Stimulated activated naive CD4-positive, alpha-beta T cell (primary cell): ENCODE measurements at places on chromosomes 2 and 18.

DNA sequence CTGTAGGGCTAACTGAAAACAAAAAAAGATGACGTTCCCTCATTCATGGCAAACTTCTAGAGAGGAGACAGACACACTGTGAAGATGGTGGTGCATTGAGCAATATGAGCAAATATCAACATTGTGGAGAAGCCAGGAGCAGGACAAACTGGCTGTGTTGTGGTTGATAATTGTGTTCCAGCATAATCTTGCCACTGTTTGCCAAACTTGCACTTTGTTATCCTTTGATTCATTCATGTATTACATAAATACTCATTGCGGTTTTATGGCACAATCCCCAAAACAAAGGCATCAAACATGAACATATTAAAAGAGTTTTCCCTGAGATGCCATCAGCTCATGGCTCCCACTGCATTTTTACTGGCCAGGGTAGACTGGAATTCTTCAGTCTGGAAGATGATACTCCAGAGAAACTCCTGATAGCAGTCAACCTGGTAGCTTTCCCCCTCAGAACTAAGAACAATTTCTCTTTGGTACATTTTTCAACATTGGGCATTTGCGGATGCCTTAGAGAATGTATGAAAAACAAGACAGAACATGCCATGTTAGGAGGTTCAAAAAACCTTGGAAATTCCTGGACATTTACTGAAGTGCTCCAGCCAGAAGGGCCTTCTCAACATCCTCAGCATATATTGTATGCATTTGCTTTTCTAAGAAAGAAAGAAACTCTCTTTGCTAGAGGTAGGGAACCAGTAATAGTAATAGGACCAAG, 487.4 kb upstream of the CELF4 start:
- no peak for DNase-seq

GRCh38 chr18:10410472-10411308, 43.7 kb upstream of the APCDD1 start:
- no peak for DNase-seq

GRCh38 chr2:26850505-26850904, 2.6 kb downstream of the DPYSL5 start:
- no peak for DNase-seq

- no peak for DNase-seq
These were observed 55.7 kb downstream of the RTTN start for GRCh38 chr18:70149616-70150301.

GRCh38 chr18:73684647-73685046, 463.0 kb downstream of the FBXO15 start:
- DNase-seq: no peak

DNA sequence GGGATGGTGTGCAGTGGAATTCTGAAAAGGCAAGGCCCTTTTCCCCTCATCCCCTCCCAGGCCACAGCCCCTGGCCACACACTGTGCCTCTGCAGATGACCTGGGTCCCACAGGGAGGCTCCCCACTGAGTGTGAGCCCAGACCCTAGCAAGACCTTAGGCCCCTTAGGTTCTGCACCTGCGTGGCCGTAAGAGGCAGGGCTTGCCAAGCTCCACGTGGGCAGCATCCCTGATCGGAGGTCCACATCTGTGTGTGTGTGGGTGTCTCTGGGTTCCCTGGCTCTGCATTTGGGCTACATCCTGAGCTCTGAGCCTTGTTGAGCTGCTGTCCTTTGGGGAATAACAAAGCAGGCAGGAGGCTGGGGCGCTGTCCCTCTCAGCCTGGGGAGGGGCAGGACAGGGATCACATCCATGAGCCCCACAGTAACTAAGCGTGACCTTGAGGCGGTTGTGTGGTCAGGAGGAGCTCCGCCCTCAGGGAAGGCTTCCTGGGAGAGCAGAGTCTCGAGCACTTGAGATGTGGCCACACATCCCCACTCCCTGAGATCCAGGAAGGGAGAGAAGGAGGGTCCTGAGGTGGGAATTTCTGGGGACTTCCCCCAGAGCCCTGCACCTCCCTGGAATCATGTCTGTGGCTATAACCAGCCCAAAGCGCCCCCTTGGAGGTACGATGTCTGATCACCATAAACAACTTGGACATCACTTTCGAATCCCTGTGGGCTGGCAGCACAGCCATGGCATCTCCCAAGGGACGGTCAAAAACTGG, 84.8 kb downstream of the STPG4 start:
- no peak for DNase-seq

GRCh38 chr2:144012304-144012703, 507.6 kb downstream of the ZEB2 start:
- no peak for DNase-seq

DNA sequence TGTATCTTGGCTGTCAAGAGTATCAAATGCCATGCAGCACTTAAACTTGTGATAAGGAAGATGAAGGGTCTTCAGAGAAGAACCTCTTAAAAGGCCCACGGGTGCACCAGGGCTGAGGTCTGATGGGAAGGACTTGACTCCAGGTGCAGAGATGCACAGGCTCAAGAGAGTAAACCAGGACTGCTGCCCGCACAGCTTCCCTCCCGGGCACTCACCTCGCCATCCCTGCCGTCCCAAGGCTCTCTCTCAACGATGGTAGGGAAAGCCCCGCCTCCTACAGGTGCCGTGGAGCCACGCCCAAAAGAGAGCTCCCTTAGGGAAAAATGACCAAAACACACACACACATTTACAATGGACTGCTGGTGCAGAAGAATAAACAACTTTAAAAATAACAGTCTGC, 27.9 kb downstream of the PDIA6 start:
- DNase-seq: no peak

- no peak for DNase-seq
These were observed 100.1 kb upstream of the KLF7 start for GRCh38 chr2:207265869-207266268.

GRCh38 chr2:111116843-111117597, 3.7 kb upstream of the BCL2L11 start:
- peak; percentile 25 for DNase-seq

DNA sequence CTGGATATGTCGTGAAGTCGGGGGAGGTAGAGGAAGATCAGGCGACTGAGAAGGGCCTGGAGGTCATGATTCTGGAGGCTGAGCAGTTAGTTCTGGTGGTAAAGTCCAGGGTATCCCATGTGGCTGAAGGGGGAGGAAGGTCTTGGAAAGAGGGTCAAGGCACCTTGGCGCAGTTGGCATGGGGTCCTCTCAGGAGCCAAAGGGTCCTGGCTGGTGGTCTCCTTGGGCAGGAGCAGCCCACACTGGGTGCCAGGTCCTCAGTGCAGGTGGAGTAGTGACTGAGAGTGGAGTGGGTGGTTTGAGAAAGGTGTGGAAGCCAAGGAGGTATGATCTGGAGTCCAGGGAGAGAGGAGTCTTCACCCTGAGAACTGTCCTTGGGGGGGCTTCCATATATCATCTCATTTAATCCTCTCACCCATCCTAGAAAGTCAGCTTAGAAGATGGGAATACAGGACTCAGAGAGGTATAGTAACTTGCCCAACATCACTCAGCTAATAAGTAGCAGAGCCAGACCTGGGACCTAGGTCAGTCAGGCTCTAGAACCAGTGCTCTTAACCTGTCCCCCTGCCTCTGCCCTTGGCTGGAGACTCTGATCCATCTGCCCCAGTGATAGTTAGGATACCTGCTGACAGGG, 24.5 kb downstream of the FBXO41 start:
- DNase-seq: no peak

DNA sequence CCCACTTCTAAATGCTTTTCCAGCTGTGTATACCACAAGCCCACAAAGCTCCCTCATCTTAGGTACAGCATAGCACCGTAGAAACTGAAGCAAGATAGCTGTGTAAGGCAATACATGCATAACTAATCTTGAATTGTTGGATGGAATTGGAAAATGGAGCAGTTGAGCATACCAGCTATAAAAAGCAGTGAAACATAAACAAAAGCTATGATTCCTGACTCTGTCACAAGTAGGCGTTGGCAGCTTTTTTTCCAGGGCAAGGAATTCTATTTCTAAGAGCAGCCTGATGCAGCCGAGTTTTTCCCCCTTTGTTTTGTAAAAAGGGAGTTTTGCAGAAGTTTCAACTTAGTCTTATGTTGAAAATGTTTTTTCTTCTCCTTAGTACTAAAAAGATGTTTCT, 32.4 kb downstream of the MOGAT1 start:
- no peak for DNase-seq

DNA sequence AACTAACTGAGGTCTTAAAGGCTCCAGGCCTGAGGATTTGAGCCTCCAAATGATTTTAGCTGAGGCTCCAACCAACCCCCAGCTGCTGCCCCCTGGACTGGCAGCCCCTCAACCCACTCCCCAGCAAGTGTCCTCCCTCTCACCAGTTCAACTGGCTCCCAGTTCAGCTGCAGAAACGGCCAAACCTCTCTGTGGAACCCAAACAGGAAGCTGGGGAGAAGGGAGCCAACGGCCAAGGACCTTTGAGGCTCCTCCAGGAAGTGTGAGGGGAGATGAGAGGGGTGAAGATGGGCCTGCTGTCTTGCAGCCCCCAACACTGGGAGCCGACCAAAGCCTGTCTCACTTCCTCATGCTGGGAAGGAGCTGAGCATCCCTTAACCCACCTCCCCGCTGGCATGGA, 24.9 kb downstream of the ZFP36L2 start:
- no peak for DNase-seq

- DNase-seq: no peak
These were observed 144.7 kb downstream of the GLI2 start for GRCh38 chr2:120880381-120880780.

DNA sequence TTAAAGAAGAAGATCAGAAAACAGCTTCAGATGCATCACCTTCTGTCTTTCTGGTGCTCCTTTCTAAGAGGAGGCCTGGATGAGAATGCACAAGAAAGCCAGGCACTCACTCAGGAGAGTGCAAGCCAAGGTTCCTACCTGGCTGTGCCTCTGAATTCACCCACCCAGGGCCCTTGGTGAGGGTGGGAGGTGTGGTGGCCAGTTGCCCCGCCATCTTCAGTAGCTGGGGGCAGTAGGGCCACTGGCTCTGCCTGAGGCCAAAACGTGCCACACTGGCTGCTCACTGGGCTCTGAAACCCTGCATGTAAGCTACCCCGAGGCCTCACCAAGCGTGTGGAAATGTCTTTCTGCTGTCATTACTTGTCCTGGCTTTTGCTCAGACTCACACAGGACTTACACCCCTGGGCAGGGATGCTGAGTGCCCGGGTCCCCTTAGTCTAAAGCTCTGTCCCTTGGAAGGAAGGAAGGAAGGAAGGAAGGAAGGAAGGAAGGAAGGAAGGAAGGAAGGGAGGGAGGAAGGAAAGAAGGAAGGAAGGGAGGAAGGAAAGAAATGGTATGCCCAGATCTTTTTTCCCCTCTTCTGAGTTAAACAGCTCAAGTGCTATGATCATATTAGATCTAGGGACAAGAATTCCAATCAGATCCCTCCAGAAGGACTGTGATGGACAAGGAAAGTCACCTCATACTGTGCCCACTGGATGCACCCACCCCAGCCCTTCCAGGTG, 8.5 kb upstream of the LBH start:
- DNase-seq: no peak

- DNase-seq: no peak
These were observed 60.6 kb downstream of the BCL2 start for GRCh38 chr18:63258749-63259566.

DNA sequence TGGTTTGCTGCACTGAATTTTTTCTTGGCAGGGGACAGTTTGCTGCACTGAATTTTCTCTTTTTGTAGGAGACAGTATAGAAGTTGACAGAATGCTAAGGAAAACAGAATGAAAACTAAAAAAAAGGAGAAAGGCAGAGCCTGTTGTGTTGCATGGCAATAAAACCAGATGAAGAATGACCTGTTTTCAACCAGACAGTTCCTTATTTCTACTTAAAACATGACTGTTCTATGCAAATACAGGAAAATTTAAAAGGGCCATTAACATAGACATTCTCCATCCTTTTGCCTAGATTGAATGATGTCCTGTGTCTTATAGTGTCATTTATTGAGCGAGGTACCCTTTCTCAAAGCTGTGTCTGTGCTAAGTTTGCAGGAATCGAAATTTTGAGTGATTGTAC, 33.3 kb downstream of the ABI2 start:
- DNase-seq: no peak

DNA sequence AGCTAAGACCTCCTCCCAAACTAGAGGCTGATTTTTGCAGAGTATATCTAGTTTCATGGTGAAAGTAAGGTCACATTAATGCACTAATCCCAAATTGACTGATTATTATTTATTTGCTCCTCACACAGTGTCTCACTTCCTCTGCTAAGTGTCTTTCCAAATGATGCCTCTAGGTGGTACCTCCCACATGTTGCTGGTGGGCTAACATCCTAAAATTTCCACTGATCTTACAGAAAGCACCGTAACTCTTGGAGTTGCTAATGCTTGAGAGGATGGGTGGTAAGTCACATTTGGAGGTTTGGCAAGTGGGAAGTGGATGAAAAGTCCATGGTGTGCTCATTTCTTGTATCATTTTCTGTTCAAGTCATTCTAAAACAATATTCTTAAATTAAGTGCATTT, 428.7 kb upstream of the GYPC start:
- DNase-seq: no peak

DNA sequence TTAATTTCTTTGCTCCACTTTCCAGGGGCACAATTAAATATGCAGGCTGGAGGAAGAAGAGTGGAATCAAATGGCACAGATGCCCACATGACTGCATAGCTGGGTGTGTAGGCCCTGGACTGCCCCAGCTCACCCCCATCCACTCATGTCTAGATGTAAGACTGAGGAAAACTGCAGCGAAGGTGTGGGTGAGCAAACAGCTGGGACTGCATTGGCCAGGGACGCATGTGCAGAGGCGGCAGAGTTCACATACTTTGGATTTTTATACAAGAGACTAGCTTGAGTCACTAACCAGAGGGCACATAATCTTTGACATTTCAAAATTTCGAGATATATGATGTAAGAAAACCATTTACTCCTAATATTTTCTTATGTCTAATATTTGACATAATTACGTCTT, 60.1 kb downstream of the SPIRE1 start:
- DNase-seq: no peak

DNA sequence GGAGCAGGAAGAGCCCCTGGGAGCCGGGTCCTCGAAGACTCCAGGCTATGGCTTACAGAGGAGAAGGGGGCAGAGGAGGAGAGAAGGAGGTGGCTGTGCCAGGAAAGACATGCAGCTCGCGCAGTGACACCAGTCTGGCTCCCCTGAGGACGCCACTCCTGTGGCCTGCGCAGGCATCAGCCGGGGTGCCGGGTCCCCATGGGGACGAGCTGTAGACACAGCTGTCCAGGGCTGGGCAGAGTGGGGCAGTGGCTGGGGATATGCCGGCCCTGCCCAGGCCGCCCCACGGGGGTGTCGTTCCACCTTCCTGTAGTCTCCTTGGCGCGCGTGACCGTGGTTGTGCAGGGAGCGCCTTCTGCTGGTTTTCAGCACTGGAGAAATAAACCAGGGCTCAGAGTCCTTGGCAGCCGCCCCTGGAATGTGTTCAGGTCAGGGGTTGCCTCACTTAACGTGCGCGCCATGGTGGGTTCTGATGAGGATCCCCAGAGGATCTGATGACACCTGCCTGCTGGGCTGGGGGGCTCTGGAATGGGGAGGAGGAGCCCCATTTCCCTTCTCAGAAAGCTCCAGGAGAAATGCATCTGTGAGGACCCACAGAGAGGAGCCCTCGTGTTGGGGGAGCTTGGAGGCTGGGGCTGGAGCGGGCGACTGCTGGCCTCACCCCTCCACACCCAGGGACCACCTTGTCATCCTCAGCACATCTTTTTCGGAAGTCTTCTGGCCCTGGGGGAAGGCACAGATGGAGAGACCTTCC, 26.7 kb downstream of the RAMP1 start:
- DNase-seq: no peak
